Epithelial cell of proximal tubule (primary cell): ENCODE measurements at places on chromosomes 2 and 18.

DNA sequence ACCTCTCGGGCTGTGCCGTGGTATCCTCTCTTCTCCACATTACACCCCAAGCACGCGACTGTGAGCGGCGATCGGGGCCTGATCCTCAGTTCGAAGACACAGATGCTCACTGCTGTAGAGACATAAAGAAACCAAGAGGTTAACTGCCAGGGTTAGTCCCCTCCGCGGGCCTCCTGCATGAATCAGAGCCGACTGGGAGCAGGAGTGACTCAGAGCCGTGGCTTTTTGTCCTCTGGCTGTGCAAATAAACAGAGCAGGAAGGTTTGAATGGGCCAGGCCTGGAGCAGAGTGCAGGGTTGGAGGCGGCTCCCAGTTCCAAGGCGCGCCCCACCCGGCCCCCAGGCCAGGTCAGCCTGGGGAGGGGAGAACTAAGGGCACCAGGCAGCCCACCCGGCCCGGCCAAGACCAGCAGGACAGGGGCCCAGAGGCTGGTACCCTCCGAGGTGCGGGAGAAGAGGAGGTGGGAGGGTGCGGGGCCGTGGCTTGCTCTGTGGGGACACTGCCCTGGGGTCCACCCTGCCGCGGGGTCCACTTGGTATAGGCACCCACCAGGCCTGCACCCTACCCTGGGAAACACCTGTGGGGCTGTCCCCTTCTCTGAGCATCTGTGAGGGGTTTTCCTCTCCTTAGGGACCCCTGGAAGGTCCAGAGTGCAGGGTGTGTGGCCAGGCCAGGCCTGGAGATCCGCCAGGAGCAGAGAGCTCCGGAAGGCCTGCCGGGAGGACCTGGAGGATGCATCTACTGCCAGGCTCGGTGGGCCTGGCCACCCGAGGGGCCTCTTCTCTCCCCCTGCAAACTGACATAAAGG, 16.5 kb downstream of the TWIST2 start:
- DNase-seq: peak; percentile 76

- no peak for DNase-seq
Observed at GRCh38 chr2:222900354-222900753, 39.5 kb downstream of the ACSL3 start.

DNA sequence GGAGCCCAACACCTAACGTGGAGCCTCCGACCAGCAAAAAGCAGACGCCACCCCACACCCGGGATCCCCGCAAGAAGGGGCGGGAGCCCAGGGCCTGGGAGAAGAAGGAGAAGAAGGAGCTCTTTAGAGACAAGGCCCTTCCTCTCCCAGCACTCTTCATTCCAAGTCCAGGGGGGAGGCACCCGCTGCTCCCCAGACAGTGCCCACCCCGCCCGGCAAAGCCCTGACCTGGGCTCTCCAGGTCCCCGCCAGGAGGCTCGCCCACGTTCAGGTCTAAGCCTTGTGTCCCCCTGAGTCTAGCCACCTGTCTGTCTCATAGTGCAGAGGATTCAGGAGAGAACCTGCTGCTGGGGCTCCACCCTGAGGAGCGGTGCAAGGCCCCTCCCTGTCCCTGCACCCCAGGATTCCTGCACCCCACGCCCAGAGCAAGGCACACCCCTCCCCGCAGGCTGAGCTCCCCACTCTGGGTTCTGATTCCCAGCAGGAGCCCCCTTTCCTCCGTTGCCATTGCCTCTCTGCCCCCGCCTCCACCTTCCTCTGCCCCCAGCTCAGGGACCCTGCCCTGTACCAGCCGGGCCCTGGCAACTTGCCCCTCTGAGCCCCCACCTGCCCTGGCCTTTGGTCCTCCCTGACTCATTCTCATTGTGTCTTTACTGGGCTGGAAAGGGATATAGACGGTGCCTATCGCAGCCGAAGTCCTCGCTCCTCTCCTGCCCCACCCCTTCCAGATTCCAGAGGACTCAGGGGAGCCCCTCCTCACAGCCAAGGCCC, 33.5 kb upstream of the GPC1 start:
- no peak for DNase-seq

GRCh38 chr18:59343926-59344325, 15.1 kb downstream of the LMAN1 start:
- no peak for DNase-seq

- DNase-seq: no peak
Observed at GRCh38 chr2:140247451-140248195, 1467.4 kb upstream of the NXPH2 start.

GRCh38 chr2:129813404-129813803, 166.1 kb upstream of the RAB6C start:
- DNase-seq: no peak

GRCh38 chr18:50388988-50389387, 14.1 kb downstream of the SKA1 start:
- no peak for DNase-seq

DNA sequence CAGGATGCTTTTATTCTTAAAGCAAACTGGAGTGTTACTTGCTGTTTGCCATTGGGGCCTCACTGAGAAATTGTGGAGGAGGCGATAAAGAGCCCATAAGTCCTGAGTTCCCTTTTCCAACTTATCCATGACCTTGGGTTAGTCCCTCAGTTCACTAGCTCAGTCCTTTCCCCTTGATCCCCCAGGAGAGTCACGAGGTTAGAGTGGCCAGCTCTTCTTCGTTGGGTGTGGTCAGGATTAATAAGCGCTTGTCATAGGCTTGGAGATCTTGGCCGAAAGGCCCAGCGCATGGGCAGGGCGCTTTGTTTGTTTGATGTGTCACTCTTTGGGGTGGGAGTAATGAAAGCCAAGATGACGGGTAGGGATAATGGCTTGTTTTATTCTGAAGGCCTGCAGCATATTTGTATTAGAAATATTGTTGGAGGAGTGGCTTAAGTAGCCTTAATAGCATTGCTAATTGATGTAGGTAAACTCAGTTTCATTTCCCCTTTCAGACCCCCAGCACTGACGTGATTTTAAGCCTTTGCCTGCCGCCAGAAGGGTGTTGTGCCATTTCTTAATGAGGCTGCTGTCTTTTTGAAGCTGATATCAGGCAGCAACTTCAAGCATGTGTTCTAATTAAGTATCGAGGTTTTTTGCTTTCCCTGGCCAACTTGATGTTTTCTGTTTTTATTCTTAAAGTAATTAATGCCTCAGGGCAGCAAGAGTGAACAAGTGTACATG, 15.7 kb downstream of the GRHL1 start:
- no peak for DNase-seq

DNA sequence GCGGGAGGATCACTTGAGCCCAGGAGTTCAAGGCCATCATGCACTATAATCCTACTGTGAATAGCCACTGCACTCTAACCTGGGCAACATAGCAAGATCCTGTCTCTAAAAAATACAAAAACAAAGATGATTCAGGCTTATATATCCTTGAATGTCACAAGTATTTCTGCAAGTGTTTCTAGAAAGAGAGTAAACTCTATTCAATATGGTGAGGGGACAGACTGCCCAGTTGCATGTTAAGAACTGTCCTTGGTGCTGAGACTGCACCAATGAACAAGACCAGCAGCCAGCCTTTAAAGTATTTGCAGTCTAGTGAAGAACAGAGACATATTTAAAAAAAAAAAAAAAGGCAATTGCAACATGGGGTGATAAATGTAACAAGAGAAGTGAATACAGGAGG, 16.4 kb downstream of the MAP3K19 start:
- no peak for DNase-seq

DNA sequence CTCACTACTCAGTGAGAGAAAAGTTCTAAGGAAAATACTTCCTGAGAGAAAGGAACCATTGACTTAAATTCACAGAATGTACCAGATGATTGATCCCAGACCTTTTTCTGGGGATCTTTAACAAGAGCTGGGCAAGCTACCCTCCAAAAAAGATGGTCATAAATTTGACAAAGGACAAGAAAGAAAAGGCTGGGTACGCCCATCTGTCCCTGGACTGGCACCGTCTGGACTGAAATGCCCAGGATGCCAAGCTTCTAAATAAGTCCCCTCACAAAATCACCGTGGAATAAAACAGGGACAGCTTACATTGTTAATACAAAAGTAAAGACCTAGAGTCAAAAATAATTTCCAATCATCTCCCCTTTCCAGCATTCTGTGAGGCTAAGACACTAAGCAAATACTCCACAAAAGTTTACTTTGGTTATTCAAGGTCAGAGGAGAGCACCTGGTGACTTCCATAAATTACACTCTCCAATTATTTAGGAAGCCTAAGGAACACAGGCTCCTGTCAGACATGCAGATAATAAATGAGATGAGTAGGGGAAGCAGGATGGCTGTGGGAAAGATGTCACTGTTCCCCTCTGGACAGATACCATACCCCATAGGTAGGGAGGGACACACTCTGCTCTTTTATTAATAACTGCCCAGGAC, 69.9 kb downstream of the UXS1 start:
- no peak for DNase-seq

- no peak for DNase-seq
Observed at GRCh38 chr18:11408555-11409065, 200.8 kb upstream of the SLC35G4 start.

GRCh38 chr2:109029490-109030201, 40.6 kb upstream of the EDAR start:
- no peak for DNase-seq

GRCh38 chr2:151252646-151253045, 9.0 kb downstream of the RBM43 start:
- no peak for DNase-seq

DNA sequence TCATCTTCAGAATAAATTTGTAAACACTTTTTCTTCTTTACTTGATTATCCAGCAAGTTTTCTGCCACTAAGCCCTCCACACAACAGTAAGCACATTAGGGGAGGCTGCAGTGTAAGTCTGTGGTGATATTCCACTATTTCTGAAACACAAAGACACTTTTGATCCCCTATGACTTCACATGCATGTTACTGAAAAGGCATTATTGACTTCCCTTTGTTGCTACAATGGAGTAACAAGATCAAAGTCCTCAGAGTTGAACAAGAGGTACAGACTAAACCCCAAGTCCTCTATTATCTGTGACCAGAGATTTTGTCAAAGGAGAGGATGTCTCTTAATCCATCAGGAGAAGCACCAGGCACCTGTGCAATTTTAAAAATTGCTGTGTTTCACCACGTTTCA, 157.9 kb downstream of the CD226 start:
- no peak for DNase-seq

DNA sequence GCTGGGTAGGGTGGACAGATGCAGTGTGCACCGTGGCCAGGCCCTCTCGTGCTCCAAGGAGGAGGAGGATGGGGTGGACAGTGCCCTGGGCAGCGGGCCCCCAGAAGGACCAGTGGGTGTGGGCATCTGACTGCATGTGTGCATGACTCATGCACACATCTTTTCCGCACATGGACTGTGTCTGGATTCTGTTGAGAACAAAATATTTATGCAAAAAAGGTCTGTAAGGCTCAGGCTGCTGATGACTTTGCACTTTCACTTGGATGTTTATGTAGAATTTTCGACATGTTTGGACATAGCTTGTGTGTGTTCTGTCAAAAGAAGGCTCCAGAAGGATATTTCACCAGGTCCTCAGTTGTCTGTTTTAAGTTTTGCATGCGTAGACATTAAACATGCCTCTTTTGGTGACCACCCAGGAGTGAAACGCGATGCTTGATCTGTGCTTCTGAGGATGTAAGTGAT, 45.6 kb downstream of the MTCL1 start:
- DNase-seq: no peak

GRCh38 chr18:11984091-11984490, 2.8 kb downstream of the IMPA2 start:
- no peak for DNase-seq

DNA sequence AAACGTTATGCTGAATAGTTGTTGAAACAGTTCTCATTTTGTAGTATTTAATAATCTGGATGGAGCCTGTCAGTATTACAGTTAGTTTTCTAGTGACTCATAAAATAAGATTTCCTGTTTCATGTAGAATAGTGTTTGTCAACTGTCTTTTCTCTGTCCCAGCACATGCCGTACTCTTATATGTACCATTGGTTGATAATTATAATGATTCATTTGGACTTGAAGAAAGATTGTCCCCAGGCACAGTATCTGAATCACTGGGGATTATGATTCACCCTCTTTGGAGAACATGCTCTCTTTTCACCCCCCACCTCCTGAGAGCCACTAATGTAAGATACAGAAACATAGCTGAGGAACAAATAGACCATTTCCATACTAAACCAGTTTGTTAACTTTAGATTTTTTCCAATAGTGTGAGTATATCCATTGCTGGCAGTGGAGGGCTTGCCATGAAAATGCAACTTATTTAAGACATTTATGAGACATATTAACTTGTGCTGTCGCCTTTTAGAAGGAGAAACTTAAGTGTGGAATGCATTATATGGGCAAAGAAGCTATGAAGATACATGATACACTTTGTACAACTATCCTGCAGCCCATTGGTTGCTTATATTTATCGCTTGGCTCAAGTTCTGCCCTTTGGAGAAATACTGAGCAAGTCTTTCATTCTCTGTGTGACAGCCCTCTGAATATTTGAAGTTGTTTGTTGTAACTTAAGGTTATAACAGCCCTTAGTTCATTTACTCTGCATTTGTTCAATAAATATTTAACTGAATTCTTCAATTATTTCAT, 12.4 kb downstream of the COPS8 start:
- peak; percentile 32 for DNase-seq

DNA sequence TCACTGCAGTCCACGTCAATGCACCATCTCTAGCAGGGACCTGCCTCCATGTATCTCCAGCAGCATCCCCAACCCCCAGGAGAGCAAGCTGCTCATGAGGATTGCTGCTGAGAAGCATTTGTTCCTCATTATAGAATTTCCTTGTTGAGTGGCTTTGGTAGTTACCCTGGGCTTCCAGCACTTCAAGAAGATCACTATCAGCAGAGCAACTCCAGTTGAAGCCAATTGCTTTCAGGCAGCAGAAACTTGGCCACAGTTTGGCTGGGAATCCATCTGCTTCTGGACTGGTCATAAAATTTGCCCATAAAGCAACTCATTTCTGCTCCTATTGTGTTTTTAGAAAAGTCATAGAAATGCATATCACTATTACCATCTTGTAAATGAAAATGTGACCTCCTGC, 17.4 kb downstream of the TRPM8 start:
- DNase-seq: no peak

GRCh38 chr2:143758629-143759330, 629.6 kb downstream of the ARHGAP15 start:
- DNase-seq: no peak
